Activated T-helper 1 cell treated with anti-CD3 and anti-CD28 coated beads, Interleukin-12 subunit alpha, Interleukin-12 subunit beta, Interleukin-2, Interleukin-4 antibody, amounts not matched to agents 30 ng/mL and 10 ng/mL and 1 ng/mL, durations not matched to agents 14 hours and 24 hours and 36 hours (primary cell): ENCODE measurements at places on chromosomes 4 and X. TPM values are rescaled to one million over a fixed set of nuclear protein-coding genes. Genes with fewer than 3 reads are reported as not detected.

Gene ADGRL3
- total RNA-seq: not detected in 2 replicates

Gene TENM3
- not detected in 2 replicates for total RNA-seq

Gene MAD2L1
- total RNA-seq: 63.3 and 69.0 TPM in 2 replicates

Gene IGFBP7
- not detected in 2 replicates for total RNA-seq

Gene GPR82
- total RNA-seq: 0.08 and 0.49 TPM in 2 replicates

Gene GPM6B
- total RNA-seq: not detected in 2 replicates

Gene NWD2
- not detected in 2 replicates for total RNA-seq

Gene CFI
- total RNA-seq: 0.10 TPM in 1 of 2 replicates, not detected in the other

Gene FAM47A
- not detected in 2 replicates for total RNA-seq

Gene FOXR2
- total RNA-seq: not detected in 2 replicates

Gene GLRA3
- not detected in 2 replicates for total RNA-seq

GRCh38 chr4:41178372-41179370, 35.7 kb downstream of the APBB2 start:
- no peaks in the 10 kb centered on the region for H3K4me1 ChIP-seq
- no peak for DNase-seq
- no peak overlapping the region for H3K27ac ChIP-seq
- no peaks in the 10 kb centered on the region for H3K36me3 ChIP-seq

DNA sequence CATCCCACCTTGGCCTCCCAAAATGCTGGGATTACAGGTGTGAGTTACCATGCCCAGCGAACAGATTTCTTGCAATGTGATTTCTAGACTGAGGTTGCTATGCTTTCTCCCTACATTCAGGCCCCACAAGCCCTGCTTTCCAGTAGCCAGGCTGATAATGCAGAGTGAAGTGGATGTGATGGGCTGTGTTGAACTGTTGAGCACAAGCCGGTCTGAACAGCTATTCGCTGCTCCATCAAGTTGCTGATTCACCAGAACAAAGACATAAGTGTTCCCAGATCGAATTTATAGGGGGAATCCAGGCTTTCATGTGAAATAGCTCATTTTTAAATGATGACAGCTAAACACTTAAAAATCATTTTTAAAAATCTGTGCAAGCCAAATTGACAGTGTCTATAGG, 8.0 kb downstream of the NIPAL1 start:
- no peaks in the 10 kb centered on the region for H3K36me3 ChIP-seq
- no peak overlapping the region for H3K4me3 ChIP-seq
- no peak overlapping the region for H3K27ac ChIP-seq
- no peak for DNase-seq
- peaks cover 13% of the 10 kb centered on the region for H3K4me1 ChIP-seq
- H3K27me3 ChIP-seq: peaks cover 2% of the 10 kb centered on the region

DNA sequence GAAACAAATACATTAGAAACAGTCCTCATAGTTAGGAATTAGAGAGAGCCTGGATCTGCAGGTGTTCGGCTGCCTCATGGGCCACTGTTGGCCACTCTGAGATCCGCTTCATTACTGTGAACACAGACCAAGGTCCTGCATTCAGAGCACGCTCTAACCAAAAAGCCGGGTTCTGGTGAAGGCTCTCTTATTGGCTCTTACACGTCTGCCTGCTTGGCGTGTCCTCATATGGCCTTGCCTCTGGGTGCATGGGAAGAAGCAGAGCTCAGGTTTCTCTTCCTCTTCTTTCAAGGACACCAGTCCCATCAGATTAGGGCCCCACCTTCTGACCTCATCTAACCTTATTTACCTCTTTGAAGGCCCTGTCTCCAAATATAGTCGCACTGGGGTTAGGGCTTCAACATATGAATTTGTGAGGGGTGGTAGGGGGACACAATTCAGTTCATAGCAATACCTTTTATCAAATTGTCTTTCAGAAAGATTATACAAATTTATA, 37.1 kb upstream of the ELF2 start:
- peaks cover 3% of the 10 kb centered on the region for H3K27me3 ChIP-seq
- H3K27ac ChIP-seq: no peak overlapping the region
- H3K36me3 ChIP-seq: no peaks in the 10 kb centered on the region
- no peaks in the 10 kb centered on the region for H3K4me1 ChIP-seq
- no peak for DNase-seq

DNA sequence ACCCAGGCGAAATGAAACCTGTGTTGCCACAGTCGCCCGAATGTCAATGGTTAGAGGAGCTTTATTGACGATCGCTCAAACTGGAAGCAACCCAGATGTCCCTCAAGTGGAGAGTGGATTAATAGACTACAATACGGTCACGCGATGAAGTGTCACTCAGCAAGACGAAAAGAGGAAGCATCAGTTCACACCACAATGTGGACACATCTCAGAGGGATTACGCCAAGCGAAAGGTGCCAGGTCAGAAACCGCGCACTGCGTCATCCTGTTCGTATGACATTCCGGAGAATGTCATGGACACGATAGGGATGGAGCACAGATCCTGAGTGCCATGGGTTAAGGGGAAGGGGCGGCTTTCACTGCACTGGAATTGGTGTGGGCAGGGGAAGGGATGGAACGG, 111.7 kb downstream of the HMX1 start:
- no peak for DNase-seq
- no peaks in the 10 kb centered on the region for H3K36me3 ChIP-seq
- H3K27ac ChIP-seq: no peak overlapping the region
- H3K4me1 ChIP-seq: no peaks in the 10 kb centered on the region

DNA sequence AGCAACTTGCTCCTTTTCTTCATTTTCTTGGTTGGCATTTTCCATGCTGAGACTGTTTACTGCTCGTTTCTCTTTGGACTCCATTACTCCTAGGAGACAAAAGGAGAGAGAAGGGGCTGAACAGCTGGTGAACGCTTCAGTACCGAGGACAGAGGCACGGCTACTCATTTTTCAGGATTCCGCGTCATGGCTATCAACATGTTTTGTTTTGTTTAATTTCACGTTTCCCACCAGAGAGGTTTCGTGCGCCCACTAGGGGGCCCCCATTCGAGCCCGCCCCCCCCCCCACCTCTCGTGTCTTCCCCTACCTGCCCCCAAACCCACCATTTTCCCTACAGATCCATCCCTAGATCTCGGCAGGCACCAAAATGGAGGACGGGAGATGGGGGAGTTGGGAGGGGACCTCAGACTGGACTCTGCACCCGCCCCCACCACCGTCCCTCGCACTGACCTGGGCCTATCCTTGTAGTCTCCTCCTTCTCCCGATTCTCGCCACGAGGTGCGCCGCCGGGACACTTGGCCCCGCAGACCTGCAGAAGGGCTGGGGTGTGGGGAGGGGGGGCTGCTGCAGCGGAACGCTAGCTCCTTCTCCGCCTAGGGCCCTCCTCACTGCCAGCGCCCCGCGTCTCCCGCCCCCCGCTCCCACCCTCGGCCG, 653 bp downstream of the BEX1 start:
- peaks cover 2% of the 10 kb centered on the region for H3K27me3 ChIP-seq
- no peak for DNase-seq
- H3K36me3 ChIP-seq: no peaks in the 10 kb centered on the region

DNA sequence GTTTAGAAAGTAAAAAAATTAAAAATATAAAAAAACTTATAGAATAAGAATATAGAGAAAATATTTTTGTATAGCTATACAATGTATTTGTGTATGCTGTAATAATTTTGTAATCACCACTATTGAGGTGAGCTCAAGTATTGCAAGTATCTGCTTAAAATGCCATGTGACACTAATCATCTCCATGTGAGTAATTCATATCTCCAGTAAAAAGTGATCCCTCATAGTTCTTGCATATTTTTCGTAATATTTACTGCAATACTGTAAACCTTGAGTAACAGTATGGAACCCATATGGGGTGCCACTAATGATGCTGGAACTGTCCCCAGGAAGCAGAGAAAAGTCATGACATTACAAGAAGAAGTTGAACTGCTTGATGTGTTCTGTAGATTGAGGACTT, 43.2 kb upstream of the HUWE1 start:
- DNase-seq: no peak
- H3K27me3 ChIP-seq: no peaks in the 10 kb centered on the region
- no peak overlapping the region for H3K4me3 ChIP-seq
- H3K36me3 ChIP-seq: no peaks in the 10 kb centered on the region

- no peak overlapping the region for H3K4me3 ChIP-seq
- no peaks in the 10 kb centered on the region for H3K4me1 ChIP-seq
- H3K27ac ChIP-seq: no peak overlapping the region
- DNase-seq: no peak
- peaks cover 4% of the 10 kb centered on the region for H3K27me3 ChIP-seq
- no peaks in the 10 kb centered on the region for H3K36me3 ChIP-seq
Measured at GRCh38 chr4:107442538-107443111, 277.4 kb downstream of the PAPSS1 start.

DNA sequence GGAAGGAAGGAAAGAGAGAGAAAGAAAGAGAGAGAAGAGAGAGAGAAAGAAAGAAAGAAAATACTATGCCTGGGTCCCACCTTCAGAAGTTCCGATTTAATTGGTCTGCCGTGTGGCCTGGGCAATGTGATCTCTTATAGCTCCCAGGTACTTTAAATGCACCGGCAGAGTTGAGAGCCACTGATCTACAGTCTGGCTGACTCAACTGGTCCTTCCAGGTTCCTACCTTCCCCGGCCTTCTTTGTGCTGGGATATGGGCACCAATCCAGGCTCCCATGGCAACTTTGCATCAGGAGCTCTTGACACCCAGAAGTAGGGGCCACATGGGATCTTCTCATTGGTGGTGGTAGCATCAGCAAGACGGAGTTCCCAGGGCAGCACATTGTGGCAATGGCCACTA, 186.5 kb upstream of the ATP6AP2 start:
- H3K27me3 ChIP-seq: no peaks in the 10 kb centered on the region
- no peak overlapping the region for H3K27ac ChIP-seq
- no peak overlapping the region for H3K4me3 ChIP-seq
- DNase-seq: no peak

DNA sequence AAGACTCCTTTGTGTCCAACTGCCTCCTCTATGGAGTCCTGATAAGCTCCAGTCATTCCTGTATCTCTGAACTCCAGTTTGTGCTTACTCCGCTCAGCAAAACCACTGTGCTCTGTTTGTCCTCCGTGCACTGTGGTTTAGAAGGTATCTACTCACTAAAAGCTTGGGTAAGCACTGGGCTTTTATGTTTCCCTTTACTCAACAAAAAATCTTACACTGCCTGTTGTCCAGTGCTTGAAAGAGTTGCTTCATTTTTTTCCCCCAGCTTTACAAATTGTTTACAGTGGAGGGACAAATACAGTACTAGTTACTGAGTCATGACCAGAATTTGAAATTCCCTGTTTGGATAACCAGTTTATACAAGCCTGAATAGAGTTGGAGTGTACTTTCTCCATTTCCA, 545.3 kb upstream of the FAT1 start:
- no peaks in the 10 kb centered on the region for H3K36me3 ChIP-seq
- no peaks in the 10 kb centered on the region for H3K4me1 ChIP-seq
- DNase-seq: no peak
- H3K27ac ChIP-seq: no peak overlapping the region

- H3K27me3 ChIP-seq: peaks cover 4% of the 10 kb centered on the region
- H3K4me1 ChIP-seq: no peaks in the 10 kb centered on the region
- H3K27ac ChIP-seq: no peak overlapping the region
- no peaks in the 10 kb centered on the region for H3K36me3 ChIP-seq
Measured at GRCh38 chr4:151568966-151569365, 160.0 kb downstream of the FHIP1A start.
